Lung microvascular endothelial cell (primary cell): ENCODE measurements at places on chromosomes 7 and 10. TPM values are rescaled to one million over a fixed set of nuclear protein-coding genes. Genes with fewer than 3 reads are reported as not detected.
A peak's percentile ranks its signal among the peaks of the same experiment; 100 is the strongest.

CDNF gene
- 0.40 and 0.44 TPM in 2 replicates for total RNA-seq

ACHE gene
- 1.7 and 3.4 TPM in 2 replicates for total RNA-seq

FBXO24 gene
- total RNA-seq, result under 0.01 and 0.20 TPM in 2 replicates

LUC7L2 gene
- 20.3 and 22.2 TPM in 2 replicates for total RNA-seq

GRID2IP gene
- total RNA-seq, result under 0.01 TPM in 2 replicates

SFRP5 gene
- not detected in 2 replicates for total RNA-seq

MBL2 gene
- not detected in 2 replicates for total RNA-seq

TMEM270 gene
- not detected in 2 replicates for total RNA-seq

SPDYE18 gene
- 0.20 and 0.22 TPM in 2 replicates for total RNA-seq

NKX2-3 gene
- total RNA-seq, result not detected in 2 replicates

LOXL4 gene
- under 0.01 and 0.87 TPM in 2 replicates for total RNA-seq

PLXNA4 gene
- 6.9 and 7.8 TPM in 2 replicates for total RNA-seq

IRF5 gene
- under 0.01 TPM in 1 of 2 replicates, not detected in the other for total RNA-seq

PRR15 gene
- total RNA-seq, result under 0.01 TPM in 1 of 2 replicates, not detected in the other

GRCh38 chr7:74570533-74571156 is 86.9 kb upstream of the GTF2I start:
- DNase-seq, result no peak

DNA sequence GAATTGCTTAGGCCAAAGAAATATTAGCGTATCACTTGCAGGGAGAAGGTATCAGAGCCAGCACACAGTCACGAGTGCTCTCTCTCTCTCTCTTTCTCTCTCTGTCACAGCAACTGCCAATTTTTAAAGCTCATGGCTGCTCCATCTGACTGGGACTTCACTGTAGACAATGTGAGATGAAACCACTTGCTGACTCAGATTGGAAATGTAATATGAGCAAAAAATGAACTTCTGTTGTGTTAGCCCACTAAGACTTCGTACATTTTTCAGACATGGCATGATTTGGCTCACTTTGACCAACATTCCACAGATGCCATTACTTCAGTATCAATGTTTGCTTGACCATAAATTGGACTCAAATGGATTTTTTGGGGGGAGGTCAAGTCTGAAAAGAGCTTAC is 68.1 kb downstream of the DGKB start:
- no peak for DNase-seq

DNA sequence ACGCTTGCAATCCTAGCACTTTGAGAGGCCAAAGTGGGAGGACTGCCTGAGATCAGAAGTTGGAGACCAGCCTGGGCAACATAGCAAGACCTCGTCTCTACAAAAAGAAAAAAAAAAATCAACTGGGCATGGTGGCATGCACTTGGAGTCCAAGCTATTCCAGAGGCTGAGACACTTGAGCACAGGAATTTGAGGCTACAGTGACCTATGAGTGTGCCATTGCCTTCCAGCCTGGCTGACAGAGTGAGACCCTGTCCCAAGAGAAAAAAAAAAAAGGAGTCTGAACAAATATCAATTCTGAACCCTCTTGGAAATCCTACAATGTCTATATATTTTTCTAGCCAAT is 126.8 kb upstream of the NRP1 start:
- DNase-seq, result no peak

GRCh38 chr7:155453296-155454182 is 4.4 kb upstream of the EN2 start:
- no peak for DNase-seq

DNA sequence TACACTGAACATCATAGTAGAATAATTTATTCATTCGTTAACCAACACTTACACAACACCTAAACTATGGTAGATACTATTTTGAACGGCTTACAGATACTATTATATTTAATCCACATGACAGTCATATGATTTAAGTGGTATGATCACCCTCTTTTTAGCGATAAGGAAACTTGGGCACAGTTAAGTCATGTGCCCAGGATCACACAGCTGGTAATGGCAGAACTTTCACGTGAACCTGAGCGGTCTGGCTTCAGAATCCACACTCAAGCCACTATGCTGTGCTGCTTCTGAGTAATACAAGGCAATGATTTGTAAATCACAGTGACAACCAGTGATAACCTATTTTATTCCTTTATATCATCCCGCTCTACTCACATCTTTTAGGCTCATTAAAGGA is 99.1 kb downstream of the CELF2 start:
- no peak for DNase-seq

- DNase-seq, result no peak
Measured at GRCh38 chr10:101464599-101464998, 110.6 kb downstream of the BTRC start.

GRCh38 chr7:82032901-82033300 is 263.1 kb upstream of the HGF start:
- no peak for DNase-seq

- DNase-seq, result peak; percentile 20
Measured at GRCh38 chr7:45203936-45204445, 46.4 kb downstream of the RAMP3 start.

- no peak for DNase-seq
Measured at GRCh38 chr7:3438352-3438751, 137.3 kb downstream of the SDK1 start.

DNA sequence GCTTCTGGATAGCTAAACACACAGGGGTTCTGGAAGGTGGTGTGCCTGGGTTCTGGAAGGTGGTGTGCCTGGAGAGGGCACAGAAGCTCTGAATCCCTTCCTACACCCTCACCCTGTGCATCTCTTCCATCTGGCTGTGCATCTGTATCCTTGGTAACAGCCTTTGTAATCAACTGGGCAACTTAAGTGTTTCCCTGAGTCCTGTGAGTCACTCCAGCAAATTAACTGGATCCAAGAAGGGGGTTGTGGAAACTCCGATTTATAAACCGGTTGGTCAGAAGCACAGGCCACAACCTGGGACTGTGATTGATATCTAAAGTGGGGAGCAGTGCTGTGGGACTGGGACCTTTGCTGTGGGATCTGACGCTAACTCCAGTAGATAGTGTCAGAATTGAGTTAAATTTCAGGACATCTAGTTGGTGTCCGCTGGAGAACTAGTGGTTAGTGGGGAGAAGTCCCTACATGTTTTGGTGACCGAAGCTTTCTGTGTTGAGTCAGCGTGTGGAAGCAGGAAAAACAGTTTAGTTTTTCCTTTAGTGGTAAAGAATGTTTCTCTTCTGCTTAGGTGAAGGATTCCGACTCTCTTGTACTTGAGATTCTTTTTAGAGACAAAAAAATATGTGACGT is 228.1 kb downstream of the BMPER start:
- no peak for DNase-seq

- DNase-seq, result no peak
Measured at GRCh38 chr10:115879372-115880089, 393.5 kb downstream of the GFRA1 start.

DNA sequence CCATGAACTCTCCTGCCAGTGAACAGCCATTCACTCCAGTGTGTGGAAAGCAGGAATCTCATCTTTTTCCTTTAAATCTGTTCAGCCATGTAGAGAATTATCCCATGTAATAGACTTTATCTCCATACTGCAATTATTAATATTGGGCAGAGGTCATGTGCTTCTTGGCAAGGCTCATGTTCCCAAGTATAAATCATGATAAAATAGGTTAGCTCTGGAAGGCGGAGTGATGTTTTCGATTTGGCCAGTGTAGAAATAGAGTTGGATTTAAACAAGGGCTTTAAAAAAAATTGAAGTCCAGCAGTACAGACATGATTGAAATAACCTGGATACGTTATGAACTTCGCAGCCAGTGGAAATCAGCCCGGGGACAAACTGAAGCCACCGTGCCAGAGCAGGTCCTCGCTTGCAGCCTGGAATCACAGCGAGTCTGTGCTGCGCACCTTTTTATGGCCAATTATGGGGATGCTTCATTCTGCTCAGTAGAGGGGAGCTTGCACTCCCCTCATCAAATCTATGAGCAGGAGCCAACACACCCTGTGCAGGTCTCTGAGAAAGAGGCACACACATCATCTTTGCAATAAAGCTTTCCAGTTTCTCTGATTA is 654.0 kb upstream of the MKI67 start:
- no peak for DNase-seq

DNA sequence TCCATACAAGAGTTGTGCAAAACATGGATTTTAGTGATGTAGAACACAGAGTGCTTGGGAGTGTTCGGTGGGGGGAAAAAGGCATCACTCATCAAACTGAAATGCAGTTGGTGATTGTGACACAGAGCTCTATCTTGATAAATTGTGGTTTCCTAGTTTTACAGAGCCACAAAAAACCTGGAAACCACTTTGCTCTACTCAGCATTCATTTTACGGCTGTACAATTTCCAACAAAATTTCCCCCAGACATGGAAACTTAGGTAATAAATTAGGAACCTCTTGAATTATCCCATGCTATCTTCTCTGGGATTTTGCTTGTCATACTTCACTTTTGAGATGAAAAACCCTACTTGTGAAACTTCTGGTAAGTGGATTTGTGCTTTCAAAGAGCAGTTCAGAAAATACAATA is 614.9 kb upstream of the FZD8 start:
- peak; percentile 45 for DNase-seq

GRCh38 chr10:62305813-62306212 is 37.2 kb upstream of the RTKN2 start:
- no peak for DNase-seq

DNA sequence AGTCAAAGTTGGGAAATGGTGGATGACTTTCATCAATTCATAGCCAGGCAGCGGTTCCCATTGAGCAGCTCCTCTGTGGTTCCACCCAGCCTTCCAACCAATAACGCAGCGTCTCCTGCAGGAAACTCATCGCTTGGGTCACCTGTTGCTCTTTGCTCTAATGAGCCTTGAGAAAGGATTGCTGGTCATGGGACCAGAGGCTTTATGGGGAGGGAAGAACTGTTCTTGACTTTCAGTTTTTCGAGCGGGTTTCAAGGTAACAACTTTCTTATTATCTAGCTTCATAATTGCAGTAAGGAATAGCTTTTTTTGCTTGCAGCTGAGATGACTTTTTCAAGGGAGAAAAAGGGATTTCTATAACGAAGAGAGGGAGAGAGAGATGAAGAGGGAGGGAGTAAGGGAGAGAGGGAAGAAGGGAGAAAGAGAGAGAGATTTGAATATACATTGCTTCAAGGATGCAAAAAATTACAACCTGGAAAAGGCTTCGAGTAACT is 405 bp upstream of the ENTPD1 start:
- DNase-seq, result peak; percentile 63

- no peak for DNase-seq
Measured at GRCh38 chr10:129531969-129532660, 65.1 kb downstream of the MGMT start.

GRCh38 chr7:2970861-2971260 is 72.8 kb downstream of the CARD11 start:
- DNase-seq, result no peak

DNA sequence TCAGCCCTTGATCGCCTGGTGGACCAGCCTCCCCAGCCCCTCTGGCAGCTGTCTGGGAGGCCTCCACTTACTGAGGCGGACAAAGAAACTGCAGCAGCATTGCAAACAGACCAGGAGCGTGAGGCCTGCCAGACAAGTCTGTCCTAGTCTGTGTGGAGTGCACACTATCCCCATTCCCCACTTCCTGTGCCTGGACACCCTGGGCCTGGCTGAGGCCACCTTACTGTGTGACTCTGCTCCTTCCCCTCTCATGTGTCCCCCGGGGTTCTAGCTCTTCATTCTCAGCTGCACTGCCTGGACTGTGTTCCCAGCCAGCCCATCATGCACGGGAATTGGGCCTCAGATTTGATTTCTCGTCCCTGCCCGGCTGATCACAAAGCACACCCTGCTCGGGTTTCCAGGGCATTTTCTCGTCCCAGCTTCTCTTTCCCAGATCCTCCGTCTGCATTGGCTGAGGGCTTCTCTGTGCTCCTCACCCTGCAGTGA is 16.7 kb upstream of the C10orf90 start:
- no peak for DNase-seq

DNA sequence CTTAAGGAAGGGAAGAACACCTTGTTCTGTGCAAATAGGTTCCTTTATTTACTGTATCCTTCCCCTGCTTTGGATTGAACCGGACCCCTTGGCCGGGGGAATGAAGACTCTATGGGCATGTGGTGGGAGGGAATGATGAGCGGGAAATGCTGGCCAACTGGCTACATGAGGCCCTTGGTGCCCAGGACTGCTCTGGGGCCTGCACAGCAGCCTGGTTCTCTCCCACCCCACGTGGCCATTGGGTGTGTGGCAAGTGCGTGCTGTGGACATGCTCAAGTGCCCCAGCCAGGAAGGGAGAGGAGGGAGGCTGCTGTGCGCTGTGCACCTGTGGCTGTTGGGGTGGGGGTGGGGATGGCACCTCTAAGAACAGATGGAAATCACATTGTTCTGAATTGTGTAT is 917.0 kb upstream of the GHITM start:
- no peak for DNase-seq

DNA sequence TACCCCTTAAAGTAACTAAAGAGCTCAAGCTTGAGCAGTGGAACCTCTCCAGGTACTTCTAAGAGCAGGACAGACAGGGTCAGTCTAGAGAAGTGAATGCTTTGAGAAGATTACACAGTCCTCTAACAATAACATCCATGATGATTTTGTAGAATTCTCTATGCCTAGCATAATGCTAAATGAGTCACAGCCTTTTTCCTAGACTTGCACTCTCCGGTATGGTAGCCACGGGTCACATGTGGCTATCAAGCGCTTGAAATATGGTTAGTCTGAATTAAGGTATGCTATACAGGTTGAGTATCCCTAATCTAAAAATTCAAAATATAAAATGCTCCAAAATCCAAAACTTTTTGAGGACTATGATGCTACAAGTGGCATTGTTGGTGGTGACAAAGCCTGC is 166.6 kb upstream of the MKLN1 start:
- no peak for DNase-seq

GRCh38 chr7:10913457-10913856 is 60.2 kb upstream of the PHF14 start:
- DNase-seq, result no peak

GRCh38 chr7:128211626-128212025 is 29.5 kb upstream of the LEP start:
- no peak for DNase-seq

- no peak for DNase-seq
Measured at GRCh38 chr10:76774987-76775603, 862.5 kb downstream of the KCNMA1 start.

DNA sequence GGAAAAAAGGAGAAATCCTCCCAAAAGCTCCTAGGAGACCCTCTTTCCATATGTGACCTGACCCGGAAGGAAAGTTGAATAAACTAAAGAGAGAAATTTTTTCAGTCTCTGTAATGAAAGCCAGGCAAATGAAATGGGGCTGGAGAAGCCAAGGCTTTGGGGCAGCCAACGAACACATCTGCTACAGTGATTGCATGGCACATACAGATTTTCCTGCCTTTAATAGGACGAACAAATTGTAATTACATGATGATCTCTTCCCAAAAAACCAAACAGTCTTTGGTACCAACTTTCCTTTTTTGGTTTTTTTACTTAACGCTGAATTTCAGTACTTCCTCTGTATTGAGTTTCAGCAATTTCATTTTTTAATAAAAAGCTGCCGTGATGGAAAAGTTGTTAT is 23.5 kb upstream of the PTN start:
- no peak for DNase-seq
